Stimulated activated CD4-positive, alpha-beta T cell treated with anti-CD3 and anti-CD28 coated beads, Interleukin-1b, Interleukin-23, amount 100 ng/mL, for 1 hour (primary cell): ENCODE measurements at places on chromosomes 6 and 20.
A peak's percentile ranks its signal among the peaks of the same experiment; 100 is the strongest.

DNA sequence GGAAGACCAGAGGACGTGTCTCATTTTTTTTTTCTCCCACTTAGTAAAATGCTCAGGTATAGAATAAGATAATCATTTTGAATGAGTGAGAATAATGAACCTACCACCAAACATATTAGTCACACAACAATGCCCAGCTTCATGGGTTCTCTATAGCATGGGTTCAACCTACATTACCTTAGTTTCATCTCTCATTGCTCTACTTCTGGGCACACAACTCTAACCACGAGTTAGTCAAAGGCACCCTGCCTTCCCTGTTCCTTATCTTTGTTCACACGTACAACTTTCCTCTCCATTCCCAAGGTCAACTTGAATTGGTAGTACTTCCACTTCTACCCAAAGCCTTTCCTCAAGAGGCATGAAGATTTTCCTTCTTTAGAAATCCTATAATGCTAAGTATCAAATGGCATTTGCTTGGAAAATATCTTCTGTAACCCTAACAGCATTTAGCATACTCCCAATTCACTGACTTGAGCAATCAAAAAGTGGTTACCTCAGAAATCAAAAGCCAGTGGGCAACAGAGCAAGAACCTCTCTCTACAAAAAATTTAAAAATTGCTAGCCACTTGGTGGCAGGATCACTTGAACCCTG is 20.9 kb downstream of the DEK start:
- DNase-seq, result no peak

DNA sequence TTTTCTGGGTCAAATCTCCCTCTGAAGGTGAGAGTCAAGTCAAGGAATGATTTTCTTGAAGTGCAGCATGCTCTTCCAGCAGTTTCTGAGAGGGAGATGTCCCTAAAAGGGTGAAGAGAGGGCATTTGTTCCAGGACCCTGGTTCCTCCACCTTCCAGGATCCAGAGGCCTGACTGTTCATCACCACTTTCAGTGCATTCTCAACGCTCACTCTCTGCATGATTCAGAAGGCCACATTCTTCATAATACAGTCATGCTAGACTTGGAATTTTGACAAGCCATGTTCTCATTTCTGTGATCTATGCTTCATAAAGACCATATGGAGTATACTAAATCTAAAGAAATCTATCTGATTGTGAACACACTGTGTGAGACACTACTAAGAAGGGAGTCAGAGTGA is 85.1 kb downstream of the PDE7B start:
- no peak for DNase-seq

DNA sequence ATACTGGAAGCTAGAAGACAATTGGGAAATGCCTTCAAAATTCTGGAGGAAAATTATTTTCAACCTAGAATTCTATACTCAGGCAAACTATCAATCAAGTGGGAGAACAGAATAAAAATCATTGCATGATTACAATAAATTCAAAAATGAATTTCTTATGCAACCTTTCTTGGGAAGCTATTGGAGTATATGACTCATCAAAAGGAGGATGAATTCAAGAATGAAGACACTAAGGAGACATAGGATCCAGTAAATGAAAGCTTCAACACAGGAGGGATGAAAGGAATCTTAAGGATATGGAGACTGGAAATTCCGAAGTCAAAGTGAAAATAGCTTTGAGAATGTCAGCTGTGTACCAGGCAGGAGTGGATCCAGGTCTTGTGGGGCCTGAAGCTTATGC is 12.6 kb upstream of the UBR2 start:
- DNase-seq, result no peak

GRCh38 chr20:37940858-37941257 is 37.9 kb downstream of the VSTM2L start:
- no peak for DNase-seq

DNA sequence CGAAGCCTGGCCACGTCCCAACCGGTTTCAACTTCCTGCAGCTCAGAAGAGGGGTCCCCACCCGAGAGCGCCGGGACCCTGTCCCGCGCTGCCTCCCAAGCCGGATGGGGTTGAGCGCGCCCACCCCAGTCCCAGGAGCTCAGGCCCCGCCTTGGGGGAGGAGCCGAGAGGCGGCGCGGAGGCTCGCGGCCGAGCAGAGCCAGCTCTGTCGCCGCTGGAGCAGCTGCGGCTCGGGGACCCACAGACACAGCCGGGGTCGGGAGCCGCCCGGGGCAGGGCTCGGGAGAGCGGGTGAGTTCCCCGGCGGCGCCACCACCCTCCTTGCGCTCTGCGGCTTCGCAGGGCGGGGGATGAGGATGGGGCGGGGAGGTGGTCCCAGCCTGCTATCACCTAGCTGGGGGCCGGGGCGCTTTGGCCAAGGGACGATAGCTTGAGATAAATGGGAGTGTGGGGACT is at the start of gene PPP1R16B:
Gene PPP1R16B (plus strand): TSS at position 196 of the 456 bp plus-strand sequence. CDS start 30,229 bp downstream, outside the sequence.
- DNase-seq, result peak; percentile 62

DNA sequence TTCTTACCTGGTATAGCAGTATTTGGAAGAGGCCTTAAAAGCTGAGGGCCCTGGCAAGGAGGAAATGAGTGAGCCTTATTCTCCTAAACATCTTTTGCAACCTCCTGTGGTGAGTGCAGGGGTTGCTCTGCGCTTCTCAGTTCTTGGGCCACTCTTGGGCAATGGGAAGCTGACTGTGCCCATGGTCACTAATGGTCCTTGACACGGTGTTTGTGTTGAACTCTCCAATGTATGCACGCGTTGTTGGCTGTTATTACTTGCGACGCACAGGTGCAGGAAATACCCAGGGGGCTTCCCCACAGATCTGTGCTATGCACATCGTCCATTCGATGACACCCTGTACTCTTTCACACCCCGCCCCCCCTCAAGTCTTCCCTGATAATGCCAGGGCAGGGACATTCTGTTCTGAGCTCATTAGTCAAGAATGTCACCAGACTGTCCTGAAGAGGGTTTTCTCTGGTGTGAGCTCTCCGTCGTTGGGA is 79.7 kb downstream of the EDN1 start:
- DNase-seq, result no peak

GRCh38 chr20:20712004-20712473 is 405 bp downstream of the RALGAPA2 start:
- DNase-seq, result no peak

DNA sequence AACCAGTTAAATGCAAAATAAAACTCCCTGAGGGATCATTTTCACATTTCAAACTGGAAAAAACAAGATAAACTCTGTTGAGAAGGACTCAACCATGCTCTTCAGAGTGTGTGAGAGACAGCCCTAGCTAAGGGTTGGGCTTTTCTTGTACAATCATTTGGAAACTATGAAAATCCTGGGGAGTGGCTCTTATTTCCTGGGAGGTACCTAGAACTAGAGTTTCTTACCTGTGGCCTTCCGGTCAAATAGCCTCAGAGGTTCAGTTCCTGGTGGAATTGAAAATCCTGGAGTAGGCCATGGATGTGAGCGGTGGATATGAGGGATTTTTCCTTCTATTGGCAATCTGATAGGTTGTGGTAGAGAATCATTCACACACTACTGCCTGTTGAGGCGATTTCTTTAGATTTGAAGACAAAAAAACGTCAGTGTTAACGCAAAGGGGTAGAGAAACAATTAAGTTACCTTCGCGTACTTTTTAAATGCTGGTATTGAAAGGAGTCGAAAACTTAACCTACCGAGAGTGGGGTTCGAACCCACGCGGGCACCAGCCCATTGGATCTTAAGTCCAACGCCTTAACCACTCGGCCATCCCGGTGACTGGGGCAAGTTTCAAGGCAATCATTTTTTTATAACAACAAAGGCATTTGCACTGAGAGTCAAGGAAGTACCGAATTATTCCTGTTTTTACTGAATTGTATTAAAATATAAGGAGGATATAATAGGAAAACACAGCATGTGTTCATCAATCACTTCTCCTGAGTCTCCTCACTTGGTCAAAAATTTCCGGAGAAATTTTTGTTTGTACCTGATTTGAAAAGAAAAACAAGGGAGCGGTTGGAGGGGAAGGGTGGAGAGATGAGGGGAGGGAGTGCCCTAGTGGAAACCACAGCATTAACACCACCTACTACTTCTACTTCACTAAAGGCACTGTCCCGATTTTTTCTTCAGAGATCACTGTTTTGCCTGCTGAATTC is 191.3 kb downstream of the OR2B2 start:
- no peak for DNase-seq

DNA sequence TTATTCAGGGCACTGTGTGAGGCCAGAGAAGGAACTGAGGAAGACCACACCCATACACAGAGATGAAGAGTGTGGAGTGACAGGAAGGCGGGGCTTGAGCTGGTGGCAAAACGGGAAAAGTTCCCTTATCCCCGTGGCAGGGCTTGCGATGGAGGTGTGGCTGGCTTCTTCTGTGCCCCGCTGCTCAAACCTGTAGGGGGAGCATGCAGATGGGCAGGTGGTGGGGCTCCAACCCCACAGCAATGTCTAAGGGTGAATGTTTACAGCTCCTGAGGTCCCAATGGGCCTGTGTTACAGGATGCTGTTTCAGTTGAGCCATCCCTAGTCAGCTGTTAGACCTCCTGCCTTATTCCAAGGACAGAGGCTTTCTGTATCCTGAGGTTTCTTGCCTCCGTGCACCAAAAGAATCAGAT is 105.9 kb downstream of the LY86 start:
- DNase-seq, result no peak

DNA sequence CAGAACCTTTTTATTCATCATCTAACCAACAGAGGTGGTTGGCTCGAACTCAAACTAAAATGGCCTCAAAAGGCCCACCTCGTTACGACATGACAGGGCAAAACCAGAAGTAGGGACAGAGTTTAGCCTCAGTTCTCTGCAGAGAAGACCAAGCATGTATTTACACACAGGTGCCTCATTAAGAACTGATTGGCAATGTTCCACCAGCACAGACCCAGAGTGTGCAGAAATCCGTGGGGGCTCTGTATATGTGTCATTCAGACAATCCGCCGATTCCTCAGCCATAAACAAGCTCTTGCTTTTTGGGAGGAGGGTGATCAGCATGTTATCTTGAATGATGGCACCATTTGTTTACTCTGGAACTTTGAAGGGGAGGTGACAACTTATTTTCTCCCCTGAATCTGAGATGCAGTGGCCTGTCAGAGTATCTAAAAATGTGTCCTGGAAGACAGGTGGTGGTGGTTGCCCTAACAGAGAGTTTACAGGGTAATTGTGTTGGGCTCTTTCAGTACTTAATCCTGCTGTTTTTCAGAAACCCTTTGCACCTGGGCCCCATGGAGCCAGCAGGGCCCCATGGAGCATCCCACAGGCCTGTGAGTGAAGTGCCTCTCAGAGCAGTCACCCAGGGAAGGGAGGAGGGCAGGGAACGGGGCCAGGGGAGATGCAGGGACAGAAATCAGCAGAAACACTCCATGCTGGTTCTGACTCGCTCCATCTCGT is 29.1 kb upstream of the C20orf203 start:
- DNase-seq, result no peak

GRCh38 chr6:80217794-80218193 is 111.3 kb downstream of the BCKDHB start:
- no peak for DNase-seq

- peak; percentile 17 for DNase-seq
These were observed 41.8 kb downstream of the RBM38 start for GRCh38 chr20:57432862-57433491.

GRCh38 chr6:66533921-66534404 is 826.9 kb upstream of the EYS start:
- DNase-seq, result no peak

DNA sequence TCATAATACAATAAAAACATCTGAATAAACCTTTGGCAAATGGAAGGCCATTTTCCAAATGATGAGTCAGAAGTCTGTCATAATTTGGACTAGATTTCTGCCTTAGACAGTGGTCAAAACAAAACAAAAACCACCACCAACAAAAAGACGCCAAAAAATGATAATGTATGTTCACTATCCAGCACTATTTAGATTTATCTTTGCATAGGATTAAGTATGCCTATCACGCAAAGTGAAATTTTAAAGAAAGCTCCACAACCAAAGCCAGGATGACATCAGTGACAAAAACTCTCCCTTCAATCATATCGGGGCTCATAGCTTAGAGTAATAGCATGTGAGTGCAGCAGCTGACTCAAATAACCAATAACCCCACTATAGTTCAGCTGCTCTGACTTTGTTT is 201.9 kb downstream of the MOXD1 start:
- no peak for DNase-seq

DNA sequence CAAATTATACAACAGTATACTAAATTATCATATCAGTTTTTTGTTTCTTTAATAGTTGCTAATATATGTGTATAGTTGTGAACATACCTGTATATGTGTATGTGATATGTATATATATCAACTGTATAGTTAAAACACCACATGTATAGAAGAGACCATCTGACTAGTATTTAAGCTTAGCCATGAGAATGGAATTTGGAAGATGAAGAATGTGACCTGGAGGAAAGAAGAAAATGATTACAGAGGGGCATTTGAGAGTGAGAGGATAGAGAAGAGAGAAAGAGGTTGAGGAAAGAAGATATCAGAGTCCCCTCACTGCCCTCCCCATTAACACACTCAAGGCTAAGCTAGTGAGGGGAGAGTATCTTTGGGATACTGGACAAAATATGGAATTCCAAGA is 335.9 kb downstream of the BCKDHB start:
- no peak for DNase-seq

- no peak for DNase-seq
These were observed 868 bp downstream of the SAMD10 start for GRCh38 chr20:63978319-63979228.
